Non-pigmented ciliary epithelial cell (primary cell): ENCODE measurements at places on chromosomes 4 and X.

DNA sequence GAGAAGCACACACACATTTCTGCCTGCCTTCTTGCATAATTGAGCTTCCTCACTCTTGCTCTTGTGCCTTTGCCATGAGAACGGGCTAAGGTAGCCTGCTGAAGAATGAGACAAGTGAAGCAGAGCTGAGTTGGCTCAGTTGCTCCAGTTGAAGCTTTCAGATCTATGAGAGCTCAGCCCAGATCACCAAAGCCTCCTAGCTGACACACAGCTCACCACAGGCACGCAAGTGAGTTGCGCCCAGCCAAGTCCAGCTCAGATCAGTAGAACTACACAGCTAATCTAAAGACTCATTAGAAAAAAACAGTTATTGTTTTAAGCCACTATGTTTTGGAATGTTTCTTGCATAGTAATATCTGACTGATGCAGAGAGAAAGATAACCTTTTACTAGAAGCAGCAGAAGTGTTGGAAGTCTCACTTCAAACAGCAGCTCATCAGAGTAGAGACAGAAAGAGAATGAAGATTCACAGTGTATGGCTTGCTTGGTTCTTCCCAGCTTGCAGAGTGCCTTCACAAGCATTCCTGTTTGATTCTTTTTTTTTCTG lies 362.4 kb downstream of the MID1IP1 start:
- no peak for DNase-seq

DNA sequence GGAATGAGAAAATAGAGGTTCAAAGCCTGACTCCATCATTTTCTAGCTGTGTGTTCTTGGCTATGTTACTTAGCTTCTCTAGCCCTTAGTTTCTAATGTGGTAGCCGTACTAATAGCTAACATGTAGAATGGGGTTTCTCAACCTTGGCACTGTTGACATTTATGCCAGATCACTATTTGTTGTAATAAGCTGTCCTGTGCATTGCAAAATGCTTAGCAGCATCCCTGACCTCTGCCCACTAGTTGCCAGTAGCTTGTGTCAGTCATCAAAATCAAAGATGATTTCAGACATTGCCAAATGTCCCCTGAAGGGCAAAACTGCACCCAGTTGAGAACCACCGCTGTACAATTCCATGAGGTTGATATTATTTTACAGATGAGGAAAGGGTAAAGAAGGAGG lies 18.3 kb upstream of the ADAMTS3 start:
- DNase-seq: no peak

- DNase-seq: no peak
These were observed 3.7 kb downstream of the MMRN1 start for GRCh38 chr4:89898304-89898716.

DNA sequence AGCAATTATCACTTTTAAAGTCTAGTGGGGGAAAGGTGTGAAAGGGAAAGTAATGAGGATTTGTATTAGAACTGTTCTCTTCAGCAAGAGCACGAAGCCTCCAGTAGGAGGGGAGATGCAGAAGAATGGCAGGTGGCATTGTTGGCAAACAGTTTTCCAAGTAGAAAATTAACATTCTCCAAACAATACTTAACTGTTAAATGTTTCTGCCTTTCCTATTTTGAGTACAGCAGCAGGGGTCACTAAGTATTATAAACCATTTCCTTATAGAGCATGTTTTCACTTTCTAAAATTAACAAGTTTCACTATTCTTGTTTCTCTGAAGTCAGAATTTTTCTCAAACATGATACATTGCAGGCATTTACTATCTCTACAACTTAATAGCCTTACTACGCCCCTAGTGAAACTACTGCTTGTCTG lies 58.7 kb downstream of the LEF1 start:
- no peak for DNase-seq
